ENCODE measurements at places on chromosomes 12 and 14.

GRCh38 chr12:113118142-113118541 lies 17.4 kb downstream of the RASAL1 start:
- DNase-seq: no peak

- no peak for DNase-seq
These were observed 6.8 kb downstream of the RASSF9 start for GRCh38 chr12:85829391-85829790.

- DNase-seq: peak; percentile 20
These were observed 73.4 kb upstream of the ETV6 start for GRCh38 chr12:11576104-11576503.

- no peak for DNase-seq
These were observed at the start of gene KRT79 for GRCh38 chr12:52833922-52834726. TSS of gene KRT79 (minus strand) at chr12:52834311. CDS start at chr12:52834260, 51 bp downstream.

GRCh38 chr14:65077318-65077717 lies 25.0 kb downstream of the MAX start:
- DNase-seq: no peak

GRCh38 chr12:12909228-12909994 lies 18.0 kb downstream of the GPRC5A start:
- DNase-seq: no peak

DNA sequence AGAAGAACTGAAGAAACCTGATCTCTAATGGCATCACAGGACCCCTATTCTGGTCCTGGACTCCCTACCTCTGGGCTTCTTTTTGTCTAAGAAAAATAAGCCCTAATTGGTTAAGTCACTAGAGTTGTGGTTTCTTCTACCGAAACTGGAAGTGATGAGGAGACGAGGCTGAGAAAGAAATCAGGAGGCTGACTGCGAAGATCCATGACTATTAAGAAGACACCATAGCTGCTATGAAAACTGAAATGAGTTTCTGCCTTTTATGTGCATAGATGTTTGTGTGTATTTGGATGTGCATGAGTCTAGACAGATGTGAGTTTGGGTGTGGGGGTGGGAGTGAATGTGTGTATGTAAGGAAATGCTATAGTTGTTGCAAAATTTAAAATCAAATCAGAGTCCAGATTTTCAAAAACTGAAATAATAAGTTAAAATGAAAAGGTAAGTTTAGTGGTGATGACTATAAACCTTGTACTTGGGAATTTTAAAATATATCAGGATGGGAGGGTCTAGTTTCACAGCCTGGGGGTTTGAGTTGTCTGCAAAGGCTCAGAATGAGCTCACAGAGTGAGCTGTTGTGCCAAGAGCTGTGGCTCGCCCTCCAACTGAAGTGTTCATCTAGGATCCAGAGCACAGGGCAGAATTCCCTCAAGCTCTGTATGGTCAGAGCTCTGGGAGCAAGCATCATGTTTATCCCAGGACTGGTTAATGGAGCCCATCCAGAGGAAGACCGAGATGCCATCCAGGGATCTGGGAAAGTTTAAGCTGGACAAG lies 94.9 kb downstream of the VCPKMT start:
- no peak for DNase-seq

GRCh38 chr14:95759941-95760340 lies 46.0 kb upstream of the TCL1A start:
- DNase-seq: no peak

DNA sequence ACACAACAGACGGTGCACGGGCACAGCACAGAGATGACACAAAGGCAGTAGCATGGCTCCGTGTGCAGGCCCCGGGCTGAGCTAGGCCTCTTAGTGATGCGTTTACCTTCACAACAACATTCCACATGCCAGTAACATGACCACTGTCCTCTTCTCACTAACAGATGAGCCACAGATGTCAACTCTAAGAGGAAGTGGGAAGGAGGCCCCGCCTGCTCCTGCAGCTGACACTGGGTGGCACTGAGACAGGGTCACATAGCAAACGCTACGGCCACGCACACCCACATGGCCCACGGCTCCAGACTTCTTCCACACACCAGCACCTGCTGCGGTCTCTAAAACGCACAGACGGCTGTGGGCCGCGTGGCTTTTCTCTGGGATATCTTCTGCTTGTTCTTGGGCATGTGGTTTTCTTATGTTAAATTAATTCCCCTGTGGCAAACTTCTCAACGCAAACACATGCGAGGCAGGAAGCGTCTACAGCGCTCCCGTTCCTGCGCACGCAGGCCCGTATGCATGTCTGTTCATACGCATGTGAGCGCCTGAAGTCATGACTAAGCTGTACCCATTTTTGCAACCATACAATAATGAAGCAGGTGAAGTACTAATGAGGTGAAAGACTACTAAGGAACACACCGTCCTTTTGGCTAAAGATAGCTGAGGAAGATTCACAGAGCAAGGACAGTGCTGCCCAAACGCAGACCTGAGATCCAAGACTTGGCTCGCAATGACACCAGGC lies 26.8 kb downstream of the AMN start:
- DNase-seq: peak; percentile 32

GRCh38 chr14:95452893-95453712 lies 63.3 kb downstream of the SYNE3 start:
- no peak for DNase-seq

GRCh38 chr14:74510959-74511409 lies 17.4 kb downstream of the ISCA2 start:
- DNase-seq: no peak

- DNase-seq: no peak
These were observed 29.8 kb upstream of the DACT1 start for GRCh38 chr14:58607952-58608317.

DNA sequence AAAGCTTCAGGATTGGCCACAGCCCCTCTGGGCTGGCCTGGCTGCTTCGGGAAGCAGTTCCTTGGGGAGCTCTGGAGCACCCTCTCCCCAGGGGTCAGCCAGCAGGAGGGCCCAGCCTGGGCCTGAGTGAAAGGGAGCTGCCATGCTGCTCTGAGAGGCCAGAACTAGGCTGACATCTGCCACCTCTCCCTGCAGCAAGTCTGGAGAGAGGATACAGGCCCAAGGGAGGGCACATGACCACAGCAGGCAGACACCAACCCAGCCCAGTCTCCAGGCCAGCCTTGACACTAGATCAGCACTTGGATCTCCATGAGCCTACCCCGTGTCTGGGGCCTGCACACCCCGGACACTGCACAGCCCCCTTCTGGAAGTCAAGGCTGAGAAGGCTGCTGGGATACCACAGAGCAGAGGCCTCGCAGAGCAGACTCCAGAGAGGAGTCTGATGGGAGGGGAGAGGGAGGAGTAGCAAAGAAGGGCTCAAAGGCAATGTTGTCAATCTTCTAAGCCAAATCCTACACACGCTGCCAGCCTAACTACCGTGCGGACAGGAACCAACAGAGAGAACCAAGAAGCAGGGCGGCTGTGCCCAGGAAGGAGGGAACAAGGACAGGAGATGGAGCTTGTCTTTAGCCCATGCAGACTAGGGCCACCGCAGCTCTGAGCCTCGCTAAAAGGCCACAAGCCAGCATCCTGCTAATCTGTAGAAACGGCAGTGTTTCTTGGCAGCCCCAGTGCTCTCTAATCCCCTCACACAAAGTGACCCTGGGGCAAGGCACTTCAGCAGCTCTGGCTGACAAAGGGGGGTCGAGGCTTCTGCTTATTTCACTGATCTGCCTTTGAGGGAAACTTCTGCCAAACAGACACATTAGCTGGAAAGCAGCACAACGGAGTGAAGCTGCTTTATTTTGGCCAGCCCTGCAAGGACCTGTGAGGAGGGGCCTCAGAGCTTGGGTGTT lies 12.9 kb downstream of the COL2A1 start:
- DNase-seq: no peak

DNA sequence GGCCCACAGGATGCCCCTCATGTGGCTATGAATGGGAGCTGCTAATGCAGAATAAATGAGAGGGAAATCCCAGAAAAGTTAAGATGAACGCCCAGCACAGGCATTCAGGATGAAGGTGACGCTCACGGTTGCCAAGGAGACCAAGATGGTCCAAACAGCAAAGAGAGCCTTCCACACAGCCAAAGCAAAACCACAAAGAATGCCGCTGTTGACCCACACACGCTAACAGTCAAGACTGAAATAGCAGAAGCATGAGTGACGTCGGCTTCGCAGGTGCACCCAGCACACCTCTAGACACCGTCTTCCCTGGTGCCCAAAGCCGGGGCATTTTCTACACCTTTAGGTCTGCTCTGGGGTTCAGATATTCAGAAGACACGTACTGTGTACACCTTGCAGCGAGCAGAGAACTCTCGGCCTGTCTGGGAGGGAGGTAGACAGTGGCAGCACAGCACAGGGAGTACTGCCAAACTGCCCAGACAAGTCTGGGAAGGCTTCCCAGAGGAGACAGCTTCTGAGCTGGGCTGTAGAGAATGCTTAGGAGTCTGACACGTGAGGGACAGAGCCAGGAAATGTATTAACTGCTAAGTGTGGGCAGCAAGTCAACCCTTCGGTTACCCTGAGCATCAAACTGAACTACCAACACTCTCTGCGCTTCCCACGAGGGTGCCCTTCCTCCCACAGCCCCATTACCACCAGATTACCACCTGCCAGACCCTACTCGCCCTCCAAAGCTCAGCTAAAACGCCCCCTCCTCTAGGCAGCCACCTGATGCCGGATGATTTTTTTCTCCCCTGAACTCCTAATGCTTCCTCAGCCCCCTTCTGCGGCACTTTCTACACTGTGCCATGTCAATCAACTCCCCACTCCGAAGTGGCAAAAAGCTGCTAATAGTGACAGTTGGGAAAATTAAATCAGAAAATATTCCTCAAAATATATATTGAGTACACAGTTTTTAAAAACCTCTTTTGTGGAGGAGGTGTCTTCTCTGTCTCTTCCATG lies 50.1 kb downstream of the CCDC88C start:
- peak; percentile 37 for DNase-seq

GRCh38 chr12:82835217-82835616 lies 148.5 kb downstream of the TMTC2 start:
- no peak for DNase-seq

DNA sequence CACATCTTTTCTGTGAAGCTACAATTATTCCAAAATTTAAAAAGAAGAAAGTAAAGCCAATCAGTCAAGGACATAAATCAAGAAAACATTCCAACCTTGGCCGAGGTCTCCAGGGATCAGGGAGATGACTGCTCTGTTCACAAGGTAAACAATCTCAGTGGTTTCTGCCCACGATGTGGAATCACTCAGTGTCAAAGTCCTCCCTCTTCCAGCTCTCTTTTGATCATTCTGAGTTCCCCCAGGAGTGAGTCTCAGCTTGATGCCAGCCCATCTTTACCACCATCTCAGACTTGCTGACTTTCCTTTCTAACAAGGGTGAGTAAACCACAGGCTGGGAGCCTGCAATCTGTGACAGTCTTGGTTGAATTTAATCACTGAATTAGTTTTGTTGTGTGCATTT lies 4.8 kb upstream of the SERPINA9 start:
- DNase-seq: no peak

- no peak for DNase-seq
These were observed 56.0 kb downstream of the MSRB3 start for GRCh38 chr12:65334521-65334920.

- no peak for DNase-seq
These were observed 26.2 kb upstream of the YY1 start for GRCh38 chr14:100212476-100213333.

- no peak for DNase-seq
These were observed 36.2 kb downstream of the GNPTAB start for GRCh38 chr12:101794574-101794973.

DNA sequence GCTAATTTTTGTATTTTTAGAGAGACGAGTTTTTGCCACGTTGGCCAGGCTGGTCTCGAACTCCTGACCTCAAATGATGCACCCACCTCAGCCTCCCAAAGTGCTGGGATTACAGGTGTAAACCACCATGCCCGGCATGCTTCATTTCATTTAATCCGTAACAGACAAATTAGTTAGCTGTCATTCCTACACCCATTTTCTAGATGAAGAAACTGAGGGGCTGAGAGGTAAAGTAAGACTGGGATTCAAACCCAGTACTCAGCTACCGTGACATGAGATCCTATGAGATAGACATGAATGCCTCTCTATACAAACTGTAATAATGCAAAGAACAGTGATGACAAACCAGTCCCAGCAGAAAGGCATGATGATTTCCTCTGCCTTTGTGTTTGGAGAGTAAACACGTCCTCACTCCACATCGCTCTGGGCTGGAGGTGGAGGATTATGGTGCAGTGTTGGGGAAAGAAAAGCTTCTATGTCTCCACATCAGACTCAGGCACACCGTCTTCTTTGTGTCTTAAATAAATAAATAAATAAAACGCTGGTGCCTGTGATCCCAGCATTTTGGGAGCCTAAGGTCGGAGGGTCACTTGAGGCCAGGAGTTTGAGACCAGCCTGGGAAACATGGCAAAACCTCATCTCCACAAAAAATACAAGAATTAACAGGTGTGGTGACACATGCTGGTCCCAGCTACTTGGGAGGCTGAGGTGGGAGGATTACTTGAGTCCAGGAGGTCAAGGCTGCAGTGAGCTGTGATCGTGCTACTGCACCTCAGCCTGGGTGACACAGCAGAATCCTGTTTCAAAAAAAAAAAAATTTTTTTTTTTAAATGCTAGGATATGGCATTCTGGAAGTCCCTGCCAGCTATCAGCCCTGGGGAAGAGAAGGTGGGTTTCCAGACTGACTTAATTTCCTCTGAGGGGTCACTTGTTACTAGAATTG lies 10.5 kb downstream of the VSX2 start:
- no peak for DNase-seq

GRCh38 chr14:74934041-74934440 lies 11.0 kb upstream of the RPS6KL1 start:
- no peak for DNase-seq

- no peak for DNase-seq
These were observed 19.9 kb downstream of the LRRC9 start for GRCh38 chr14:59939828-59940227.

- DNase-seq: no peak
These were observed 30.8 kb downstream of the COA8 start for GRCh38 chr14:103593577-103593976.

- no peak for DNase-seq
These were observed 2.5 kb upstream of the TBX5 start for GRCh38 chr12:114408471-114408885.

DNA sequence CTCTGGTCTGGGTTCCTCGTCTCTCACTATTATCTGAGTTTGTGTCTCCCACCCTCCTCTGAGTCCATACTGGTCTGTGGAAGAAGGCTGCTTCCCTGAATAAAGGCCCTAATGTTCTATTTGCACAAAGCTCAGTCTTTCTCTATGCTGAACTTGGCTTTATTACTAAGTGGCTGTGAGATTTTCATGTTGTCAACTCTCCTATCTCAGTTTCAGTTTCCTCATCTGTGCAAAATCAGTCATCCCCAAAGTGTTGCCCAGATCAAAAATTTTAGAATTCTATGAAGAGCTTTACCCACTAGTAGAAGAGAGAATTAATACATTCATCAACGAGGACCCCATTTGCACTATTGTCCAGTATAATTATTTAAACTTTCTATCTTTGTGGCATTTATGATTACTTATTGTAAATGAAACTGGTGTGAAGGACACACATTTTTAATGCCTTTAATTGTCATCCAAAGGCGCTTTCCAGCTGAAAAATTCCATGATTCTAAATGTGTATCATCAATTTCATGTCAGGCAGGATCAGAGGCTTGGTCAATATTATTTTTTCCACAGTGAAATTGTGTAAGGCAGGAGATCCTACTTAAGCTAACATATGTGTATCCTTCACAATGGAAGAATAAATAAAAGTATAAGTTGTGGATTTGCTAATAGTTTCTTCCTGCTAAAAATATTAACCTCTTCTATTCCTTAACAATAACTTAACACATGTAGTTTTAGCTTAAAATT lies 79.1 kb upstream of the EEA1 start:
- DNase-seq: no peak

Measured in stimulated activated CD4-positive, alpha-beta T cell treated with anti-CD3 and anti-CD28 coated beads, Interleukin-4, amount 100 ng/mL, for 1 hour (primary cell).